Daoy (cell line): ENCODE measurements at places on chromosomes 1 and 21.

GRCh38 chr1:76121850-76122249 is 47.3 kb downstream of the ST6GALNAC3 start:
- no peak for DNase-seq

DNA sequence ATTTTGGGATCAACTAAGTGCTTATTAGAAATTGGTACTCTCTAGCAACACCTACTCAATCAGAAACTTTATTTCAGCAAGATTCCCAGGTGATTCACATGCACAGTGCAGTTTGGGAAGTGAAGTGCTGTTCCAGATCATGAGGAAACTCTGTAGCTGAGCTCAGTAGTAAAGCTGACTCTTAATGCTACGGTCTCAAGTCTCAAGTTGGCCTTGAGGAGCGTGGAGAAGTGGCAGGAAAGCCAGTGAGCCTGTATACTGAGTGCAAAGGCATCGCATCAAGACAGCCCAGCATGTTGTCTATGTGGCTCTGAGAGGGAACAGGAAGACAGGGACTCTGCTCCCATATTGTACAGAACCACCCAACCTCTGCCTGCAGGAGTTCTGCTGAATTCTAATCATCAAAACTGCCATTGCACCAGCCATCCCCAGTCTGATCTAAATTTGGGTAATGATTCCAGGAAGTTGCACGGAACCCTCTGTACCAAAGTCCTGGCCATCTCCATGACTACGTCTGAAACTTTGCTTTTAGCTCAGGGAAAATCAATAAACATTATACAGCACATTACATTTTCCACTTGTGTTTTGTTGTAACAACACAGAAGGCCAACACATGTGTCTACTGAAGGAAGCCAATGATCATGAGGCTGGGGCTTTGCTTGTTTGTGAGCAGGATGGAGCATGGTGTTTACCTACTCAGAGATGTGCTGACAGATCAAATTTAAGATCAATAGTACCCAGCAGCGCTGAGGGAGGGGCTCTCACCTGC is 105.1 kb upstream of the TLR5 start:
- no peak for DNase-seq

- peak; percentile 90 for DNase-seq
Measured at GRCh38 chr1:10510520-10511493, 36.1 kb downstream of the PEX14 start.

GRCh38 chr1:171801487-171801891 is 20.0 kb downstream of the METTL13 start:
- DNase-seq: peak; percentile 34

GRCh38 chr1:204416589-204417073 is 5.0 kb upstream of the PPP1R15B start:
- DNase-seq: no peak

GRCh38 chr1:40607921-40608320 is 57.6 kb downstream of the RIMS3 start:
- no peak for DNase-seq

DNA sequence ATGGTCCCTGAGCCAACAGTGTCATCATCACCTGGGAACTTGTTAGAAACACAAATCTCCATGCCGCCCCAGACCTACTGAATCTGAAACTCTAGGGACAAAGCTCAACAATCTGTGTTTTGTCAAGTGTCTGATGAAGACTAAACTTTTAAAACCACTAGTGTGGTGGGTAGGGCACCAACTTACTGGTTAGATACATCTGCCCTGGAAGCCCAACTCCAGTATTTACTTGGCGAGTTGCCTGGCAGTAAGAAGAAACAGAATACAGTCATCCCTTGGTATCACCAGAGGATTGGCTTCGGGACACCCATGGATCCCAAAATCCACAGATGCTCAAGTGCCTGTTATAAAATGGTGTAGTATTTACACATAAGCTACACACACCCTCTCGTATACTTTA is 367.9 kb upstream of the DUSP10 start:
- DNase-seq: no peak

DNA sequence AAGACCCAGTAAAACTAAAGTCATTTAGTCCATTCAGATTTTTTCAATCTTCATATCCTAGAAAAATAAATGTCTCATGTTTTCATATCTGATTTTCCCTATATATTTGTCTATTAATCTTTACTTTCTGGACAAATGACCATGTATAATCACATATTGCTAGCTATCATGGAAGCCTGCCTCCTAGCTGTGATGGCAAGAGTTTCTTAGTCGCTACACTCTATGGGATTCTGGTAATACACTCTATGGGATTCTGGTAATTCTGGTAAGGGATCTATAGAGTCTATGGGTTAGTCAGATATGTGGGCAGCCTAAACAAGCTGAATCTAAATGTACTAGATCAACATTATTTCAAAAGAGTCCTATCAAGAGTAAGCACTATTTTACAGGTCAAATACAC is 198.7 kb upstream of the LHX8 start:
- no peak for DNase-seq

DNA sequence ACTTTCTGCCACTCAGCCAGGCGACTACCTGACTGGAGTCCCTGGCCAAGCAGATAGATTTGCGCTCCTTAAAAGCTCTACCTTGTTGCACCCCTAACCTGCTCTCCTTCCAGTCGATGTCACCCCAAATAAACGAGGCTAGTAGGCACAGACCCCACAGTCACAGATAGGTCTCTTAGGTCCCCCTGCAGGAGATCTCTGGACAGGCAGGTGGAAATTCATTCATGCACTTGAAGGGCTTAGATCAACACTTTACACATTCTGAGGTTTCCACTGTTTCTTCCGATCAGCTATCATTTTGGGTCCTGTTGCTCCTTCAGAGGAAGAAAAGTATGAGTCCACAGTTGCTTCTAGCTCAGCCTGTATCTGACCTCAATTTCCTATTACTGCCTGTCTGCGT is 272.6 kb upstream of the FMN2 start:
- DNase-seq: no peak
